ACHN (cell line): ENCODE measurements at places on chromosomes 7 and 10.

DNA sequence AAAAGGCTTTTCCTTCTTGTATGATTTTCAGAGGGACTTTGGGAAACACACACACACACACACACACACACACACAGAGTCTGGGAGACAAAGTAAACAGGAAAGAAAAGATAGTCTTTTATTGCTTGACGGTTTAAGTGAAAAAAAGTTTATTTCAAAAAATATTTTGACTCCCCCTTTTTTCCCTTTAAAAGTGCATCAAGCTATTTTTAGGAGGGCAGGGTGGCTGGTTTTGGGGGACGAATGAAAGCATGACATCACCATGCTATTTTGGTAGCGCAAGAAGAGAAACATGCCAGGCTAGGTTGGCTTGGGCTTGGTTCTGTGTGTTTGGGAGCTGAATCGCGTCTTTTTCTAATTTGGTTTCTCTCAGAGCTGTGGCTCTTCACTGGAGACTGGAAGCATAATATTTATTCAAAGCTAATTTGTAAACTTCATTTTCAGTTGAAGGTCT, 129.2 kb downstream of the BAMBI start:
- no peak for DNase-seq

DNA sequence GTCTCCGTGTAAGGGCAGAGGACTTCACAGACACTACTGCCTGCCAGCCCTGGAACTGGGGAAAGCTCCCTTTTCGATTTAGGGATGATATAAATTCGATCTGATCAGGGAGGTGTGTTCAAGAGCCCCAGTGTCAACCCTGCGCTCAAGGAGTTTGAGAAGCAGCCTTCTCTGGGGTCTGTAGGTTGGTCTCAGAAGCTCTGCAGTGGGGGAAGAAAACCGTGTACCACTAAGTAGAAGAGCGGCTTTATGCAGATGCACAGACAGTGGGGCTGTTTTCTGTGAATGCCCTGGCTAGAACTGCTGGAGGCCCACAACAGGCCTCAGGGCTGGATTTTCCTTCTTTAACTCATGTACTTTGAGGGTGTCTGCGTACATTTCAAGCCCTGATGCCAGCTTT, 6.3 kb upstream of the TBX20 start:
- DNase-seq: no peak

- DNase-seq: no peak
These were observed 3.7 kb downstream of the IRF5 start for GRCh38 chr7:128941323-128941890.

GRCh38 chr10:5585517-5586206, 60.9 kb downstream of the CALML3 start:
- DNase-seq: no peak

- no peak for DNase-seq
These were observed 217.6 kb downstream of the GFRA1 start for GRCh38 chr10:116055252-116055916.

GRCh38 chr7:51602376-51602775, 285.8 kb upstream of the COBL start:
- DNase-seq: no peak

- no peak for DNase-seq
These were observed 18.8 kb upstream of the TLL2 start for GRCh38 chr10:96532523-96532922.

DNA sequence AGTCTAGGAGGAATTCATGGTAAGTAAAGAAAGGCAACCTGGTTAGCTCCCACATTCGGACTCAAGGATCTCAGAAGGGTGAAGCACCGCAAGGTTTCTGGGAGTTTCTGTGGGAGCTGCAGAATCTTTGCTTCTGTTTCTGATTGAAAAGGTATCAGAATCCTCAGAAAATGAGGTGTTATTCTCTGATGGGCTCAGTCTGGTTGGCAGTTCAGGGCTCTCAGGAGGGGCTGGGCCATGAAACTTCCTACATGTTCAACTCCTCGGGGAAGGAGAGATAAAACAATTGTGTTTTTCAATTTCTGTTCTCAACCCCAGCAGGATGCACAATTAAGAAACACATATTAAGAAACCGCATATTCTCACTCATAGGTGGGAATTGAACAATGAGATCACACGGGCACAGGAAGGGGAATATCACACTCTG, 9.1 kb downstream of the OR2A7 start:
- DNase-seq: peak; percentile 0

GRCh38 chr7:159065852-159066480, 78.7 kb downstream of the VIPR2 start:
- DNase-seq: no peak

GRCh38 chr10:32073659-32074058, 17.4 kb upstream of the KIF5B start:
- DNase-seq: no peak

DNA sequence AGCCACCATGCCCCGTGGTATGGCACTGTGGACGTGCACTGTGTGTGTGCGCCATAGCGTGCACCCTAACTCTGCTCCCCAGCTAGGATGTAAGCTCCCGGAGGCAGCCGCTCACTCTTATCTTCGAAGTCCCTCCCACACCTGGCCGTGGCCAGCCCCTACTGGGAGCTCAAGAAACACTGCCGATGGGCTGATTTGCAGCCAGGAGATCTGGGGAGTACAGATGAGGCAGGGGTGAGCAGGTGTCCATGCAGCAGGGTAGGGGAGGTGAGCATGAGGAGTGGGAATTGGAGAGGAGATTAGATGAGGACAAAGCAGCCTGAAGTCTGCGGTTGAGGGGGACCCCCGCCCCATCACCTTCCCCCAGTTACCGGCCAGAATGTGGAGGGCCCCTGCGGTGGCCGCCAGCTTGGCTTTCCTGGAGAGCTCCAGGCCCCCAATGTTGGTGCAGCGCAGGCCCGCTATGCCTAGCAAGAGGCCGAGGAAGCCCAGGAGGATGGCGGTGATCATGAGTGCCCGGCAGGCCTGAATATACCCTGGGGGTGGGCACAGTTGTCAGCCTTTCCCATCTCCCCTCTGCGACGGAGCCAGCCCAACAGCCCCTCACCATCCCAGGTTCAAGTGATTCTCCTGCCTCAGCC, 3.6 kb downstream of the CLDN15 start:
- DNase-seq: no peak

GRCh38 chr10:23391821-23392220, 47.1 kb upstream of the OTUD1 start:
- DNase-seq: no peak

GRCh38 chr7:111393011-111393754, 169.1 kb downstream of the IMMP2L start:
- no peak for DNase-seq

- DNase-seq: no peak
These were observed 7.9 kb downstream of the LAT2 start for GRCh38 chr7:74217455-74218342.

DNA sequence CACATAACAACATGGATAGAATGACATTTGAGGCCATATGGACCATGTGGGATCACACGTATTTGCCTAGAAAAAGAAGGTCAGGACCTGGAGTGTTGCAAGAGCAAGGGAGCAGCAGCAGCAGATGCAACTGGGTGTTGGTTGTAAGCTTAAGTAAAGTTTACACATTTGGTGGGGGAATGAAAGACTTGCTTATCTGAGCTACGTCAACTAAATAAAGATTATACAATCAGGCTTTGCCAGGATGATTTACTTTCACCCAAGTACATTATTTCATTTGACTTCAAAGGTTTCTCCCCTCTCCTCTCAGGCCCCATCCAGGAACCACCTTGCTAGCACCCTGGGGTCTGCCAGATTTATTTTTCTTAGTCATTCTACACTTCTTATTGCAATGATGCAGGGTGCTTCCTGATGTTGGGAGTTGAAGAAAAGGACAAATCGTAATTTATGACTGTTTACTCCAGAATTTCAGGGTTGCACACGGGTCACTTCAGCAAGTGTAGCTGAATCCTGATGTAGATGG, 591.9 kb upstream of the IGFBP3 start:
- DNase-seq: no peak

GRCh38 chr7:29032146-29032545, 74.0 kb upstream of the TRIL start:
- DNase-seq: no peak

DNA sequence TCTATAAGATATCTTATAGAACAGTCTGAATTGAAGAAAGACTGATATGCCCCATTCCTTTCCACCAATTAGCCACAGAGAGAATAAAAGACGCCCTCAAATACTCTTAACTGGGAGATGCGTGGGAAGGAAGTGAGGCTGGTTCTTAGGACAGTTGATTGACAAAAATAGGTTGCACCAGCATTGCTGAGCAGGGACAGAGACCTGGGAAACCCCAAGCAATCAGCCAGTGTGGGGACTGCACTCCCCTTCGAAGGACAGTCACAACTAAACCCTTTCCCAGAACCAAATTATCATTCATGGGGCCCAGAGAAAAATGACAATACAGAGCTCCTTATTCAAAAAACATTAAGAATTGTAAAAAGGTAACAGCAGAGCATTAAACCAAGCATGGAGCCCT, 196.9 kb upstream of the GHITM start:
- no peak for DNase-seq
